ENCODE measurements at places on chromosomes 5 and 9.

DNA sequence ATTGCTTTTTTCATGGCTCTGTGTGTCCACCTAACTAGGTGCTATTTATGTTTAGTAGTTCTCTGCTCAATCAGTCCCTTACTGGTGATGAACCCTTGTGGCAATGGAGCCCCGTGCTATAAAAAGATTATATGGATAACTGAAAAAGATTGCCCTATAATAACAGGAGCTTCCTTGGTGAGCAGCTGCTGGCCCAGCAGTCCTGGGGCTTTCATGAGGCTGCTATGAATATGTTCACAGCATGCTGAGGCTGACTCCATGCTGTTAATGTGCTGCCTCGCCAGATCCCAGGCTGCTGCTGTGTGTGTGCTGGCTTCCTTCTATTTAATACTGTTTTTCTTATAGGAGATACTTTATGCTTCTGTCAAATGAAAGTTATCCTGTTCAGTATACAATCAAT lies 357.5 kb downstream of the TAF11L14 start:
- no peak for DNase-seq

GRCh38 chr5:109612278-109612905 lies 77.3 kb upstream of the MAN2A1 start:
- no peak for DNase-seq

- DNase-seq: no peak
These were observed 49.0 kb downstream of the MSX2 start for GRCh38 chr5:174773371-174773770.

GRCh38 chr5:125574491-125575044 lies 828.1 kb upstream of the ZNF608 start:
- no peak for DNase-seq

DNA sequence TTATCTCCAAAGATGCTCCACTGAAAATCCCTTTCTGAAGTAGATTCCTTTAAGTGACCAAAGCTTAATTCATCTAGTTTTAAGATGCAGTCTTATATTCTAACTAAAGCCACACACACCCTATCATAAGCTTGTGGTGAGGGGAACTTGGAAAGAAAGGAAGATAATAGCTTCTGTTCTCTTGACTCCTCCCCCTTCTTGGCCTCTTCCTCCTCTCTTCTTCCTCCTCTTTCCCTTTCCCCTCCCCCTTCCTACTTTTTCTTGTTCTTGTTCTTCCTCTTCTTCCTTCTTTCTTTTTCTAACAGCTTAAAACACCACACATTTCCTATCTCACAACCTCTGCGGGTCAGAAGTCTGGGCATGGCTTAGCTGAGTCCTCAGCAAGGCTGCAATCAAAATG lies 23.5 kb downstream of the IL7R start:
- DNase-seq: no peak

DNA sequence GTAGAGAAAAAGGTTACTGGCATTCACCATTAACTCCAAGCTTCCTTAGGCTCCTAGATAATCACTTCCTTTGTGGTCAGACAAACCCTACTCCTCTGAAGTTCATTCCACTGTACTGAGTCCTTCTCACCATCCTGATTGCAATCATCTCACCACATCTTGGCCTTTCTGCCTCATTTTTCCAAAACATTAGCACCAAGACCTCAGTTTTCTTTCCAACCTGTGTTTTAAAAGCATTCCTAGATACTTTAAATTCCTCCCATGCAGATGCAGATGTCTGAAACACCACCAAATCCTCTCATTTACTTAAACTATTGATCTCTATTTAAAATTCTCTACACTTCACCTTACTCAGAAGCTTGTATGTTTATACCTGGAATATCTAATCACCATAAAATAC lies 961.3 kb upstream of the CTNND2 start:
- DNase-seq: no peak

GRCh38 chr5:143002459-143003327 lies 232.5 kb downstream of the ARHGAP26 start:
- peak; percentile 19 for DNase-seq

- DNase-seq: no peak
These were observed 24.1 kb upstream of the PPP1R26 start for GRCh38 chr9:135455401-135456030.

GRCh38 chr9:18331808-18332209 lies 142.1 kb upstream of the ADAMTSL1 start:
- DNase-seq: no peak

GRCh38 chr5:146662229-146662628 lies 146.2 kb upstream of the GPR151 start:
- DNase-seq: no peak

Data from esophagus squamous epithelium (tissue), 5 donors.